ENCODE measurements at places on chromosomes 3 and 15.

- DNase-seq = peak; percentile 18
These were observed 136.5 kb downstream of the ZNF609 start for GRCh38 chr15:64596701-64597476.

DNA sequence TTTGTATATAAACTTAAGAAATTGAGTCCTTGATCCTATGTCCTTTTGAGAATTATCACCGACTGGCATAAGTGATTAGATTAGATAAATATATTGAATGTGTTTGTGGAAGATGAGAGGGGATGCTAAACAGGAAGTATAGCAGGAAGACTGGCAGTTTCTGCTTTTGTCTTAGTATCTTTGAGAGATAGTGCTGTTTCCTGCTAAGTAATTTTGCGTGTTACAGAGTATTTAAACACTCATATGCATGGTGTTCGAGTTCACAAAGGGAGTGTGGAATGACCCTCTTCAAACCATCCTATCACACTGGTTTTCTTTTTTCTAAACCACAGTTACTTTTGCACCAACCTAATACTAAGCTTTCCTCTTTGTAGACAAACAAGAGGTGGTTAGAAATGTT, 106.0 kb downstream of the KLHL25 start:
- DNase-seq = no peak

DNA sequence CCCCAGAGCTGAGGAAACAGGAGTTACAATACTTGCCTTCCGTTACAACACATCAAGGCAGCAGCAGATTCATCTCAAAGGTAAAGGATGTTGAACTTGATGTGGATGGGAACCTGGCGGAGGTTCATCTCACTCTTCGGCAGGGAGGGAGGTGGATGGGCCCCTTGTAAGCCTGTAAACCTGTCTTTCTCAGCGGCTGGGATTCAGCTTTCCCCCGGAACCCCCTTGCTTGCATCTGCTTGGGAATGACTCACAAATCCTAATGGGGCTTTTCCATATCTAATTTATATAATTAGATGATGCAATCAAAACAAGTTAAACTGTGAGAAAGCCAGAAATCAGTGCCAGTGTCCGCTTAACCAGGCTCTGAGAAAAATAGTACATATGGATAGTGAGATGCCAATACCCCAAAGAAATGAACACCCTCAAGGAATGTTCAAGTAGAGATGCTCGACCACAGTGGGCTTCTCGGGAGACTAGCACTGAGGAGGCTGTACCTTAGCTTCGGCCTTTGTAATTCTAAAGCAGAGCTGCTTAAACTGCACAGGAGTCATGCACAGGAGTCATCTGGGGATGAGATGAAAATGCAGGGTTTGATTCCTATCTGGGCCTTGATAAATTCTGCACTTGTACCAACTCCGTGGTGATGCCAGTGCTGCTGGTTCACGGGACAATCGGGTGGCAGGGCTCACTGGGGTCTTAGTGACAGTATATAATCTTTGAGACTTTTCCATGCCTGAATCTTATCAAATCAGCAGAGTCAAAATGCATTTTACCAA, 2.2 kb upstream of the FAM240A start:
- no peak for DNase-seq

DNA sequence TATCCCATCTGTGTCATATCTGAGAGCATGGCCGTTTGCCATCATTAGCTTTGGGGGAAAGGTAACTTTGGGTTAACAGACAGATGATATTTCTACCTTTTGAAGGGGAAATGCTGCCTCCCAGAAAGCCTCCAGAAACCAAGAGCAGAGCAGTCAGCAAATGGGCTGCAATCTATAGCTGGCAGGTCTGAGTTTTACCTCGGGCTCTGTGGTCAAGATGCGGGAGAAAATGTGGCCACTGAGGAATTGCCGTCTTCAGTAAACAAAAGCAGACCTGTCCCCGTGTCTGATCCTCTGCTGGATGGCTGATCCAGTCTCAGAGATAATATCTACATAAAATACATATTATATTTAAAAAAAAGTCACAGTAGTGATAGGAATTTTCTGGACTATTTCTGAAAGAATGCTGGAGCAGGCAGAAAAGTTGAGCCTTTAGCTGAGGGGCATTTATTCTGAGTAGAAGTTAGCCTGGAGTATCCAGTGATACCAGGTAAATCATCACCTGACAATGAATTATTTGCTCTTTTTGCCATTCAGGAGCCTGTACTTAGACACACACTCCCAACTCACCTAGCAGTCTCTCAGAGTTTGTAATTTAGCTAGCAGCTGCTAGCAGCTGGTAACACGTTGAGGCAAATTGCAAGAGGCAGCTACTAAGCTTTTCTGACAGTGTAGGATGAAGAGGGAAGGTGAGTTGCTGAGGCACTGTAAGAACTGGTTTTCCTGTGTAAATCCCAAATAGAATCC, 285.3 kb upstream of the RARB start:
- DNase-seq = no peak

GRCh38 chr3:65548848-65549625, 489.7 kb downstream of the MAGI1 start:
- no peak for DNase-seq
